Daoy (cell line): ENCODE measurements at places on chromosomes 3 and 15.
A peak's percentile ranks its signal among the peaks of the same experiment; 100 is the strongest.

DNA sequence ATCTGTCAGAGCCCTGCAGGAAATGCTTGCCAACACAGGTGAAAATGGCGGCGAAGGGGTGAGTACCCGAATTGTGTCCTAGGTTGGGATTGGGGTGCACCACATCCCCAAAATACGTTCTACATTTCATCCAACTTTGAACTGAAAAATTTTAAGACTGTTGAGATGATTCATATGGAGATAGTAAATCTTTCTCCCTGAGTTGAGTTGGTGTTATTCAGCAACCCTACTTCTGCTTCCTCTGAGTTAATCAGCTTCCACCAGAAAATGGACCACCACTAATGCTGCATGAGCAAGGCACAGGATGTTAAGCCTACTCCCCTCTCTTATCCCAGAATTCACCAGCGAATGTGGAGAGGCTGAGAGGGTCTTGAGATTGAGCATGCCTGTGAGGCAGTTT, 192.9 kb downstream of the RYR3 start:
- DNase-seq: no peak

- no peak for DNase-seq
Measured at GRCh38 chr15:26720546-26720945, 52.3 kb downstream of the GABRB3 start.

- no peak for DNase-seq
Measured at GRCh38 chr15:85543741-85544155, 163.3 kb downstream of the AKAP13 start.

DNA sequence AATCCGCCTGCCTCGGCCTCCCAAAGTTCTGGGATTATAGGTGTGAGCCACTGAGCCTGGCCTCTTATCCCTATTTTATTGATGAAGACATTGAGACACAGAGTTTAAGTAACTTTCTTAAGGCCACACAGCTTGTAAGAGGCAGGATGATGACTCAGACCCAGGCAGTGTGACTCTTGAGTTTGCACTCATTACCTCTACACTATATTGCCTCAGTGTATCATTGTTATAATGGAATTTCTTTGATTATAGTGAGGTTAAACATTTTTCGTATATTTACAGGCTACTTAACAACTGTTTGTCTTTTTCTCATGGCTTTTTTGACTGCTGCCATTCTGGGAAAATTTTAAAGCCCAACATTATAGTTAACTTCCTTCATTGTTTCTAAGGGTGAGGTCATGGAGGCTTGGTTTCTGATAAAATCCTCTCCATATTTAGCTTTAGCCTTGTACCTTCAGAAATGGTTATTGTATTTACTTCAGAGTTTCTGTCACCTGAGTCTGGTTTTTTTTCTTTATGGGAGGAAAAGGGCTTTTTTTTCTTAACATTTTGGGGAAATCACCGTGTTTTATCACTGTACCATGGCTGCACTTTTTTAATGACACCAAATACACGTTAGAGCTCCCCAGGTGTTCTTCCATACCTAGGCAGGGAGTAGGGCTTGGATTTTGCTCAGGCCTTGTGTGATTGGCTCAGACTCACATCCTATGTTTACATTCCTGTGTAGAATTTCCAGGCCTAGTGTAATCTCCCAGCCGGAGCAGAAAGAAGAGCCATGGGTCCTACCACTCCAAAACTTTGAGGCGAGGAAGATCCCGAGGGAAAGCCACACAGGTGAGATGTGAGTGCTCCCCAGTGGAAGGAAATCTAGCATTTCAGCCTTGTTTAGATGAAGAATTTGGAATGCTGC, 6.3 kb downstream of the ZNF774 start:
- DNase-seq: peak; percentile 30
